Ovary (tissue), 10 donors: ENCODE measurements at places on chromosomes 5 and 9. TPM values are rescaled to one million over a fixed set of nuclear protein-coding genes. Genes with fewer than 3 reads are reported as not detected.

Gene SLC6A7
- polyA plus RNA-seq: 0.02 TPM

Gene IFNA21
- polyA plus RNA-seq: not detected

Gene FCN2
- 0.33 TPM for polyA plus RNA-seq

Gene AQP7
- polyA plus RNA-seq: 2.0 TPM

Gene IER5L
- polyA plus RNA-seq: 2.5 TPM

- no peak for DNase-seq
- H3K27ac ChIP-seq: no peak overlapping the region
- no peaks in the 10 kb centered on the region for H3K4me1 ChIP-seq
- no peak overlapping the region for H3K4me3 ChIP-seq
- no peaks in the 10 kb centered on the region for H3K36me3 ChIP-seq
Observed at GRCh38 chr9:98227883-98228282, 27.6 kb downstream of the TBC1D2 start.

DNA sequence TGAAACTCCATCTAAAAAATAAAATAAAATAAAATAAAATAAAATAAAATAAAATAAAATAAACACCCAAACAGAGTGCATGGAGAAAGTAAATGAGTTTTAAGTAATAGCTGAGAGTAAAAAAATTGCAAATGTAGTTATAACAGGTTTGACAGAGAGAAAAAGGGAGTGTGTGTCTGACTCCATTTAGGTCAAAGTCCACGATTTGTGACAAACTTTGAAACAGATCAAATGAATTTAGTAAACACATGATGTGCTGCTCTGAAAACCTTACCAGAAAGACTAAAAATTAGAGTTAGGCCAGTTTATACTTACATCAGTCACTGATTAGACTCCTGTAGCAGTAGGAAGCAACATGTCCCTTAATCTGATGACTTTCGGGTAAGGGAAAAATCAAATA is 346.6 kb downstream of the PARP8 start:
- H3K4me1 ChIP-seq: no peaks in the 10 kb centered on the region
- no peak overlapping the region for H3K27ac ChIP-seq
- H3K4me3 ChIP-seq: no peak overlapping the region
- no peaks in the 10 kb centered on the region for H3K36me3 ChIP-seq

DNA sequence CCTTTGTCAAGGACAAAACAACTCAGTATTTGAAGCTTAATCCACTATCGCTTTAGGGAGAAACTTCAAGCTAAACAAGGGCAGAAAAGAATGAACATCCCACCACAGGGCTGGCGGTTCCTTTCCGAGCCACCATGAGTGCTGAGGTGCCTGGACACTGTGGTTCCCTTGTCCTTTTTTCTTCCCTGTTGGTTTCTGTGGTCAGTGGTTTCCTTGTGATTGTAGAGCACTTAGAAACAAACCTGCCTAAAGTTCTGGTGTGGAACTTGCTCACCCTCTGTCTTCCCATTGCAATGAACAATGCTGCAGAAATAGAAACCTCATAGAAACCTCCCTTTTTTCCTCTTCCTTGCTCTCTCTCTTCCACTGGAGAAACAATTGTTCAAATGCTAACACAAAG is 79.3 kb upstream of the TBC1D2 start:
- no peaks in the 10 kb centered on the region for H3K27me3 ChIP-seq
- no peak for DNase-seq
- H3K4me1 ChIP-seq: no peaks in the 10 kb centered on the region

DNA sequence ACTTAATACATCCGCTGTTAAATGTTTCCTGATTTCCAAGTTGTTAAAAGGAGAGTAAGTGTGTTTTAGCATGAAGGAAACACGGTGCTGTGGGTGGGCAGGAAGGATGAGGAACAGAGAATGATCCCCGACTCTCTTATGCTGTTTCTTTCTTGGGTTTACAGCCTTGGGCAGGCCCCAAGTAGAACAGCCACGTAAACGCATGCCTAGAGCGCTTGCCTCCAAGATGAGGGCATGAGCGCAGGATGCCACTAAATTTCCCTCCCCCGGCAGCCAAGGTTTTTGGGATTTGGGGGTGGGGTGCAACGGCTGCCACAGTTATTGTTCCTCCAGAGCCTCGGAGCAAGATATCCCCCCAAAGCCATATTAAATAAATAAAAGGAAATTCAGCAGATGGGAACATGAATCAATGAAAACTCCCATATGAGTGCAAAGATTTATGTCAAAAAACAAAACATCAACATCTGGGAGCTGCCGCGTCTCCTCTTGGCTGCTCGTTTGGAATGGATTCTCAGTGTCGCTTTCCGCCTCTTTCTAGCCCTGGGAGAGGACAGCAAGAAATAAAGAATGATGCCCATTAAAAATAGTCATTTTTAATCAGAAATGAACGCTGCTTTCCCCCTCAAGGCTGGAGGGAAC is 10.0 kb upstream of the DELE1 start:
- no peaks in the 10 kb centered on the region for H3K36me3 ChIP-seq
- H3K4me1 ChIP-seq: peaks cover 2% of the 10 kb centered on the region
- H3K4me3 ChIP-seq: peak overlapping the region; percentile 31
- H3K27me3 ChIP-seq: no peaks in the 10 kb centered on the region
- DNase-seq: no peak

DNA sequence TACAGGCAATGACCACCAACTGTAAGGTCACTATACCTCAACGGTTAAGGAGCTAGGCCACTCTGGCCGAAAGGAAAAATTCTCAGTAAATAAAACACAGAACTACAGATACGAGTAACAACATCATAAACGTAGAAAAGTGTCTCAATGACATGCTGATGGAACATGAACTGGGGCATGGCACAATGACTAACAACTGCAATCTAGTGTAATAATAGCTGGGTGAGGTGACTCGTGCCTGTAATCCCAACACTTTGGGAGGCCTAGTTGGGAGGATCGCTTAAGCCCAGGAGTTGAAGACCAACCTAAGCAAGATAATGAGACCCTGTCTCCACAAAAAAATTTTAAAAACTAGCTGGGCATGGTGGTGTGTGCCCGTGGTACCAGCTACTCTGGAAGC is 9.8 kb upstream of the RAPGEF6 start:
- no peak for DNase-seq
- H3K27me3 ChIP-seq: no peaks in the 10 kb centered on the region

GRCh38 chr5:2007878-2008501 is 125.3 kb upstream of the IRX4 start:
- H3K27ac ChIP-seq: no peak overlapping the region
- no peaks in the 10 kb centered on the region for H3K4me1 ChIP-seq
- no peaks in the 10 kb centered on the region for H3K27me3 ChIP-seq
- peak; percentile 64 for DNase-seq
- H3K4me3 ChIP-seq: no peak overlapping the region

GRCh38 chr5:127351418-127351817 is 60.8 kb downstream of the MEGF10 start:
- H3K27ac ChIP-seq: no peak overlapping the region
- DNase-seq: no peak
- H3K4me1 ChIP-seq: no peaks in the 10 kb centered on the region
- no peaks in the 10 kb centered on the region for H3K27me3 ChIP-seq
- no peaks in the 10 kb centered on the region for H3K36me3 ChIP-seq
- no peak overlapping the region for H3K4me3 ChIP-seq

- H3K27ac ChIP-seq: no peak overlapping the region
- H3K27me3 ChIP-seq: no peaks in the 10 kb centered on the region
- DNase-seq: no peak
- no peaks in the 10 kb centered on the region for H3K4me1 ChIP-seq
- H3K4me3 ChIP-seq: no peak overlapping the region
Observed at GRCh38 chr5:74085782-74086181, 459.8 kb downstream of the ARHGEF28 start.
